ENCODE measurements at places on chromosomes 4 and X.

- DNase-seq, result no peak
These were observed 137.8 kb downstream of the MID1IP1 start for GRCh38 chrX:38939067-38939466.

- no peak for DNase-seq
These were observed 142.4 kb downstream of the TSPAN5 start for GRCh38 chr4:98516042-98516440.

DNA sequence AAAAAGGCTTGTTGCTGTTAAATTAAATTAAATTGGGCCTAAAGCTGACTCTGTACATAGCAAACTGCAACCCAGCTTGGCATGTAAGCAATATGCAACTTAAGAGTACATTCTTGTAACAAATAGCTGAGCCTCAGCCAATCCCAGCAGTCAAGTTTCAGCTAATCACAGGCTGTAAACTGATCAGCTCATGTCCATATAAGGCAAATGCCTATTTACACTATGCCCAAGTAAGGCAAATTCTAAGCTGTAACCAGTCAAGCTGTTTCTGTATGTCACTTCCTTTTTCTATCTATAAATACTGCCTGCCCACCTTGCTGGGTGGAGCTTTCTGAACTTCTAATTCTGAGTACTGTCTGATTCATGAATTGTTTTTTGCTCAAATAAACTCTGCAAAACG lies 429.1 kb upstream of the FTHL17 start:
- DNase-seq, result no peak

DNA sequence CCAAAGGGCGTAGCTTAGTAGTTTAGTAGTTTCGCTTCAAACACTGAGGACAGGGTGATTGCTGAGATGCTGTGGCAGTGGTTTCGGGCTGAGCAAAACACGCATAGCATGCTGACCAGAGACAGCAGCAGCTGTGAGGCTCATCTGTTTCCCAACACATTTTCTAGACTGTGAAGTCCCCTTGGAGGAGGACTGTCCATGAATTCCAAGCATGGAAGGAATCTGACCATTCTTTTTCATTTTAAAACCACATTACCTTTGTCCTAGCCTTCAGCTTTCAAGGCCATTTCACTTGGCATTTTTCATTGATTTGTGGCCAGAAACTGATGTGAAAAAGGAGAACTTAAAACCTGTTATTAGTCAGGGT lies 240.9 kb downstream of the PALLD start:
- no peak for DNase-seq

DNA sequence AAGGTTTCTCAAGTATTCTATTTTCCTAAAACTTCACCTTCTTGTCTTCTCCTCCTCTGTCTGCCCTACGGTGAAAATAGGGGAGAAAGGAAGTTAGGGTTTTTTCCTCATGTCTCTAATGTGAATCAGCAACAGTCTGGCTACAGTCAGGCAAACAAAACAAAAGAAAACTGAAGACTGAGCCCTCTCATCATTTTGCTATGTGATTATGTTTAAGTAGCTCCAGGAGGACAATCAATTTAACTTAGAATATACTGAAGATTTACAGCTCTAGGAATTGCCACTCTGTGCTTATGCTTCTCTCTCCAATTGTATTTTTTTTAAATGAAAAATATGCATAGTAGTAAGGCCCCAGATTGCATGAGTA lies 316.2 kb downstream of the GPAT3 start:
- no peak for DNase-seq

DNA sequence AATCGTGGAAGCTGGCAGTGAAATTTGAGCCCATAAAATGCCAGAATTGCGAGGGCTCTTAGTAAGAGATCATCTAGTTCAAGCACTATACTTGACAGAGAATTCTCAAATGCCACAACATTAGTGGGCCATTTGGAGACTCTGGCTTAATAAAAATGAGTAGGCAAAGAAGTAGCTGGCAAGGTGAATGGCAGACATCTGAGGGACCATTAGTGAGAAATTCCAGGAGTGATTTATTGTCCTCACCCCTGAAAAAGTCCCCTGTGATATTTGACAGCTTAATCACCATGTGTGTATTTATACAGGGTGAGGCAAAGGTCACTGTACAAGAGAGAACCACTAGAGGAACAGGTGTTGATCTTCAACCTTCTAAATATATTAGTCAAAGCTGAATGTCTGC lies 207.5 kb downstream of the CHRDL1 start:
- no peak for DNase-seq

GRCh38 chr4:41640906-41641305 lies 102.9 kb downstream of the LIMCH1 start:
- DNase-seq, result no peak

- DNase-seq, result no peak
These were observed 67.4 kb downstream of the STARD8 start for GRCh38 chrX:68714856-68715255.

GRCh38 chrX:112058255-112058654 lies 24.3 kb downstream of the TRPC5 start:
- no peak for DNase-seq

GRCh38 chr4:26510334-26510964 lies 20.2 kb upstream of the CCKAR start:
- no peak for DNase-seq

GRCh38 chr4:47926667-47927258 lies 12.4 kb upstream of the NFXL1 start:
- DNase-seq, result peak; percentile 55

GRCh38 chr4:81740487-81740886 lies 268.8 kb upstream of the RASGEF1B start:
- no peak for DNase-seq

GRCh38 chrX:39725114-39725513 lies 372.6 kb downstream of the BCOR start:
- DNase-seq, result no peak

DNA sequence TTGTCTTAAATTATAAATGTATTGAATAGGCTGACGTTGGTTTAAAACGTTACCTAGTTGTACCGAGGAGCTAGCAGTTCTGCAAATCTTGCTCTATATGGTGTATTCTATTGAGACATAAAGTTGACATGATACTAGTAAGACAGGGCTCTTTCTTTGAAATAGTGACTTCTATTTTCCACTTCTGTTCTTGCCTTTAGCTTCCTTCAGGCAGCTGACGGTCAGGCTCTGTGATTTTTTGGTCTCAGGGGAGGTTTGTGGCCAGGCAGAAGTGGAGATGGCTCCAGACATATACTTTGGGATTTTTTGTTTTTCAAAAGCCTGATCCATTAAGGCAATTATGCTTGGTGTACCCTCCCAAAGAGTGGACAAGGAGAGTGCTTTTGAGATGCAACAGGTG lies 95.2 kb downstream of the SLC34A2 start:
- DNase-seq, result no peak
